Spinal cord (tissue), 10 donors: ENCODE measurements at places on chromosomes 12 and 14. TPM values are rescaled to one million over a fixed set of nuclear protein-coding genes. Genes with fewer than 3 reads are reported as not detected.

The C12orf50 gene
- 0.11 TPM for total RNA-seq

The PRICKLE1 gene
- 23.1 TPM for total RNA-seq

The UNC79 gene
- 7.9 TPM for total RNA-seq

The OR4E2 gene
- total RNA-seq = not detected

The RNASE3 gene
- total RNA-seq = 3.7 TPM

The CCDC198 gene
- 11.3 TPM for total RNA-seq

The RNASE7 gene
- not detected for total RNA-seq

The NR4A1 gene
- 24.5 TPM for total RNA-seq

The AVPR1A gene
- 10.0 TPM for total RNA-seq

The RTN1 gene
- total RNA-seq = 114 TPM

The HDAC7 gene
- 24.4 TPM for total RNA-seq

The FIGNL2 gene
- total RNA-seq = 1.3 TPM

The ATL1 gene
- 93.4 TPM for total RNA-seq

The ASCL1 gene
- 10.1 TPM for total RNA-seq

The IFT81 gene
- total RNA-seq = 39.8 TPM

The SPX gene
- total RNA-seq = 4.0 TPM

The RITA1 gene
- 25.9 TPM for total RNA-seq

The ZNF605 gene
- total RNA-seq = 23.3 TPM

The KRT77 gene
- total RNA-seq = 0.10 TPM

The LRRC23 gene
- 13.5 TPM for total RNA-seq

The RNFT2 gene
- 47.2 TPM for total RNA-seq

The SMCO3 gene
- total RNA-seq = 5.0 TPM

The KLHL33 gene
- 0.89 TPM for total RNA-seq

The C3AR1 gene
- total RNA-seq = 6.0 TPM

The IFNG-AS1 gene
- 0.22 TPM for total RNA-seq

The MTERF2 gene
- total RNA-seq = 27.4 TPM

The ZFHX2 gene
- 4.9 TPM for total RNA-seq

The RBP5 gene
- 1.0 TPM for total RNA-seq

The TAS2R42 gene
- total RNA-seq = not detected

The ACSM4 gene
- total RNA-seq = not detected

The IL23A gene
- 0.22 TPM for total RNA-seq

The C1S gene
- total RNA-seq = 122 TPM

The TC2N gene
- total RNA-seq = 17.1 TPM

The CEBPE gene
- 0.17 TPM for total RNA-seq

The NRIP2 gene
- 3.4 TPM for total RNA-seq
